Muscle of arm (tissue), 14 donors: ENCODE measurements at places on chromosomes 16 and 17. TPM values are rescaled to one million over a fixed set of nuclear protein-coding genes. Genes with fewer than 3 reads are reported as not detected.

- DNase-seq, result peak; percentile 69
Measured at GRCh38 chr17:73401911-73402310, 90.1 kb upstream of the CDC42EP4 start.

Gene ALDOC
- polyA plus RNA-seq, result 7.5 TPM

- no peak for DNase-seq
Measured at GRCh38 chr16:49355933-49356665, 17.5 kb upstream of the C16orf78 start.

- no peak for DNase-seq
Measured at GRCh38 chr17:12993631-12994030, 24.2 kb downstream of the ELAC2 start.

DNA sequence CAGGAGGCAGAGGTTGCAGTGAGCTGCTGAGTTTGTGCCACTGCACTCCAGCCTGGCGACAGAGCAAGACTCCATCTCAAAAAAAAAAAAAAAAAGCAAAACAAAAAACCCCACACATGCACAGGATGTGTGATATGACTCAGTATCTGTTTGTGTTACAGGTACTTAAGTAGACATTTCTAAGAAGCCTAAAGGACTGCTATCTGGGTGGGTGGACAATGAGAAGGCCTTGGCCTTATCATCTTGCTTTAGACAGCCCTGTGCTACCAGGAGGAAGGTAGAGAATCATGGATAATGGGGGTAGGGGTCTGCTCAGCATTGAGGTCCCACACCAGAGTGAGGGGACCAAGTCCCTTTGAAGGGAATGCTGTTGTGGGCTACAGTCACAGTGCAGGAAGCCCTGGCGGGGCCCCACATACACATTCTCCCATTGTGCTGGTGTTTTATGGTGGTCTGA, 26.7 kb downstream of the PLD6 start:
- DNase-seq, result no peak

DNA sequence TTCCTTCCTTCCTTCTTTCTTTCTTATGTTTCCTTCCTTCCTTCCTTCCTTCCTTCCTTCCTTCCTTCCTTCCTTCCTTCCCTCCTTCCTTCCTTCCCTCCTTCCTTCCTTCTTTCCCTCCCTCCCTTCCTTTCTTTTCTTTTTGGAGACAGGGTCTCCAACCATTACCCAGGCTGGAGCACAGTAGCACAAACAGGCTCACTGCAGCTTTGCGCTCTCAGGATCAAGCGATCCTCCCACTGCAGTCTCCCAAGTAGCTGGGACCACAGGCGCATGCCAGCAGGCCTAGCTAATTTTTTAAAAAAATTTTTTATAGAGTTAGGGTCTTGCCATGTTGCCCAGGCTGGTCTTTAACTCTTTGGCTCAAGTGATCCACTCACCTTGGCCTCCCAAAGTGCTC, 31.8 kb upstream of the ZKSCAN2 start:
- no peak for DNase-seq

GRCh38 chr16:84633622-84634021, 14.7 kb upstream of the KLHL36 start:
- DNase-seq, result peak; percentile 48

DNA sequence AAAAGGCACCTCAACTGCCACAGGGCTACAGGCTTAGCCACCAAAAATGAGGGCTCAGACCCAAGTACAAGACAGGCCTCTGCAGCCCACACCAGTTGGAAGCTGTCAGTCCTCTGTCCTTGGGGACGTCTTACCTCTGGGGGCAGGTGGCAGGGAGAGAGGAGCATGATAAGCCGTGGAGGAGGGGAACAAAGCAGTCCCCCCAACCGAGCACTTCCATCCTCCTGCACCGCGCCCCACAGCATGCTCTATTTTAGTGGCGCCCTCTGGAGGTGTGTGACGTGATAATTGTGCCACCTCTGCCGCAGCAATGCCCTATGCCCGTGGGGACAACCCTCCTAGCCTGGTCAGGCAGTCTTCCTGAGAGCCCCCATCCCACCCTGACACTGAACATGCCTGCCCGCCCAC, 13.6 kb downstream of the G6PC3 start:
- no peak for DNase-seq

Gene MYH1
- polyA plus RNA-seq, result not detected

- DNase-seq, result no peak
Measured at GRCh38 chr17:66713533-66714042, 121.3 kb upstream of the CACNG5 start.

DNA sequence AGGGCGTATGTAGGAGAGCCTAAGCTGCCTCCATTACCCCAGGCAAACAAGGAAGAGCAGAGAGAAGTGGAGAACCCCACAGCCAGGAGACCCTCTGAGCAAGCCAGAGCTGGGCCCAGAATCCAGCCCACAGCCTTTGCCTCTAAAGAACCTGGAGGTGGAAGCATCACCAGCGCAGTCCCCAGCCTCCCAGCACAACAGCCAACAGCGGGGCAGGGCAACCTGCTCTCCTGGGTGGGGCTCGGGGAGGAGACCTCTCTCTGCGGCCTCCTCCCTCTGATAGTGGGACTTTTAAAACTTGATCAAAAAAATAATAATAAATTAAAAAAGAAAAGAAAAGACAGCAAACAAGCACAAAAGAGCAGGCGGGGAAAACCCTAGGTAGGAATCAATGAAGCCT, 45.9 kb downstream of the AXIN2 start:
- DNase-seq, result no peak

Gene CMTM4
- polyA plus RNA-seq, result 18.7 TPM

Gene DCAF7
- 52.1 TPM for polyA plus RNA-seq

Gene RFNG
- polyA plus RNA-seq, result 28.7 TPM

- DNase-seq, result no peak
Measured at GRCh38 chr17:76546556-76547182, 6.8 kb downstream of the PRCD start.

Gene CDRT15
- polyA plus RNA-seq, result 0.18 TPM

DNA sequence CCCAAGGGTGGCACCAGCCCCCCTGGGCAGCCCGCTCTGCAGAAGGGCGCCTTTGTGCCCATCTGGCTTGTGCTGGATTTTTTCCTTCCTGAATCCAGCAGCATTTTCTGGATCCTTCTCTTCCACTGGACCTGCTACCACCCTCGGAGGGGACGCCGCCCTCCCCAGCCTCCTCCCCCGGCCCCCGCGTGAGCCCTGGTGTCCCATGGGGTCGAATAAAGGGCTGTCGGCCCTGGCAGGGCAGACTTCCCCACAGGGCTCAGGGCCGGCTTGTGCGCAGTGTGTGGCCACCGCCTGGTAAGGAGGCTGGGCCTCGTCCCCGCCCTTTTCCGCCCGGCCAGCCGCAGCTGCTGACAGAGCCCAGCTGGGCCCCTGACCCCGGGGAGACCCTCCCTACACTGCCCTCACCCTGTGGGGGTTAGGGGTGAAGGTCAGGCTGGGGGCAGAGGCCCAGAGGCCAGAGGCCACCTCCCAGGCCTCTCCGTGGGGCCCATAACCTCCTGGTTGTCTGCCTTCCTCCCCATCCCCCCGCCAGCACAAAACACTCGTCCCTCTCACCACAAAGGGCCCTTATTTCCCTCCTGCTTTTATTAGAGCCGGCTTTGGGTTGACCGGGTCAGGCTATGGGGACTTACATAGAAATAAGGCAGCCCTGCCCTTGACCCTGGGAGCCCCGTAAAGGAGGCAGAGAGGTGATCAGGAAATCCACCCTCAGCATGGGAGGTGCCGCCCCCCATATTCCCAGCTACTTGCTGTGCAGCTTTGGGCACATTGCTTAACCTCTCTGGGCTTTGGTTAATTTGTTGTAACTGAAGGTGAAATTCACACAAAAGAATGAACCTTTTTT, 179.3 kb upstream of the CIBAR2 start:
- DNase-seq, result no peak

GRCh38 chr17:60506312-60506711, 19.7 kb downstream of the APPBP2 start:
- no peak for DNase-seq

DNA sequence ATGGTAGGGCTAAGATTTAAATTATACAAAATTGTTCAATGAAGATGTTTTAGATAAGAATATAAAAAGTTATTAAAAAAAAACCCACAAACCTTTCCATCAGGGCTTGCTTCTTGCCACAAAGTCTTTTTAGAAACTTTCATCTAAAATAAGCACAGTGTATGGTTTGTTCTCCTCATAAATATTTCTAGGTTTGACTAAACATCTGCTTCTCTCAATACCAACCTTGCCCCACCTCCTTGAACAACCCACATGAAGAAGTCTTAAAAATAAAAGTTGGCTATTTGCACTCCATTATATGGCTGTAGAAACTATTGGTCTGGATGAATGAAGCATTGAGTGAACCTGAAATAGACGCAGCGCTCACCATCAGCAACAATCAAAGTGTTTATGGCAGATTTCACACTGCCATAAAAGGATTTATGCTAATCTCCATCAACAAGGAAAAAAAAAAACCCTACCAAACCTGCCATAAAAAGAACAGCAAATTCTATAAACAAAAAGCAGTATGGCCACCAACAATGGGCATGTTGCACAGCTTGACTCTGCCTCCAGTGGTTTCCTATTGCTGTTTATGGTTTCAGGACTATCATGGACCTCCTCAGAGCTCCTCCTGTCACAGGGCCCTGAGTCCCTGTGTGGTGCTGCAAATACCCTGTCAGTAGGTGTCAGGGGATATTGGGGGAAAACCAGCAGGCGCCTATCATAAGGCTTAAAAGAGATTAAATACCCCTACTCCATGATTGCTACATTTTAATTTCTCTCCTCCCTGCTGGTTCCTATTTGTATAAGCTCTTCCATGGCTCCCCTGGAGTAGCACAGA, 37.6 kb downstream of the SNX11 start:
- no peak for DNase-seq

Gene FBXO39
- polyA plus RNA-seq, result 0.15 TPM

DNA sequence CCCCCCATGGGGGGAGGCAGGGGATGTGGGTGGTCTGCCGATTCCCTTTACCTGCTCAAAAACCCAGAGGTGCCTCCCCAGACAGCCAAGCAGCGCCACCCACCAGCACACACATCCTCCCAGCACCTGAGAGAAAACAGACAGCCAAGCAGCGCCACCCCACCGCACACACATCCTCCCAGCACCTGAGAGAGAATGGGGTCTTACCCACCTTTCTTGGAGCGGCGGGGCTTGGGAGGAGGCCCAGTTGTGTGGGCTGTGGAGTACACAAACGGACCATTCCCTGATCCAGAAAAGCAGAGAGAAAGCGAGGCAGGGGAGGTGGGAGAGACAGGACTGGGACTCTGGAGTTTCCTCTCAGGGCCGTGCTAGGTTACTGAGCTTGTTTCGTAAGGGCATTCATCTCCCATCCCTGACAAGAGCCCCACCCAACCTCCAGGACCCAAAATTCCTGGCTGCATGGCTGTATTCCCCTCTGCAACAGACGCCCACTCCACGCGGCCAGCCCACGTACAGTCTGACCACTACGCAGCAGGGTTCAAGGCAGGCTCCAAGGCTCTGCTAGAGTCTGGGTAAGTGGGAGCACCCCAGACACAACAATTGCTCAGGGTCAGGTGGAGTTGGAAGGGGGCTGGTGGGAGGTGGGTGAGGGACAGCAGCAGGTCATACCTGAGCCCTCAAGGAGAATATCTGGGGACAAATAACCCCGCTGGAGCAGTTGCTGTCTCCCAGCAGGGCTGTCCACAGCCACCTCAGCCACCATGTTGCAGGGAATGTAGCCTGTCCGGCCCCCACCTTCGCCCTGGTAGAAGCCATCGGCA, 22.3 kb downstream of the TSPOAP1 start:
- DNase-seq, result no peak

DNA sequence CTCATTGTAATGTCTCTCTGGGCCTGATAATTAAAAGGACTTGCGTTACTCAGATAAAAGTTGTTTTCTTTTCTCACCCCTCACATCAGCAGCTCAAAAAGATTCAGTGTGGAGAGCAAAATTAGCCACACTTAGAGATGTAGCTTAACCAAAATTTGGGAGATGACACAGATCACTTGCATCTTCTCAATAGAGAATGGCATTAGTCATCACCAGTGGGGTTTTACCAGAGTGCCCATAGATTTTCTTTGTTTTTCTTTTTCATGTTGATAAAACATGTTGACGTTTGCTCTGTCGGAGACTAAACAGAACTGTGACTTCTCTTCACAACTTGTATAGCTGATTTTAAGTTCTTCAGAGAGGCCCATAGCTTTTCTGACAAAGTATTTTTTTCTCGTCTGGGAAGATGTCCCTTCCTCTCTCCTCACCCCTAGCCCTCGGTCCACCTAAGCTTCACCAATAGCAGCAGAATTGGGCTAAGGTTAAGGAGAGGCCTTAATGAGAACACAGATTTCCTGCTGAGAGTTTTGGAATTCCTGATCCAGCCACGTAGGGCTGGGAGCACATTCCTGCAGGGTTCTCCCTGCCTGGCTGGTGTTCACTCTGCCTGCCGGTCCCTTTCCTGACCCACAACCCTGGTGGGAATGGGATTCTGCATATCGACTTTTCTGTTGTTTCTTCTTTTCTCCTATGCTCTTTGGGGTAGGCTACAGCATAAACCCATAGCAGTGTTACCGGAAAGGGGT, 92.6 kb downstream of the CACNG3 start:
- DNase-seq, result no peak

- DNase-seq, result no peak
Measured at GRCh38 chr16:73615071-73615940, 567.4 kb upstream of the ZFHX3 start.

Gene ZNF23
- 11.3 TPM for polyA plus RNA-seq

DNA sequence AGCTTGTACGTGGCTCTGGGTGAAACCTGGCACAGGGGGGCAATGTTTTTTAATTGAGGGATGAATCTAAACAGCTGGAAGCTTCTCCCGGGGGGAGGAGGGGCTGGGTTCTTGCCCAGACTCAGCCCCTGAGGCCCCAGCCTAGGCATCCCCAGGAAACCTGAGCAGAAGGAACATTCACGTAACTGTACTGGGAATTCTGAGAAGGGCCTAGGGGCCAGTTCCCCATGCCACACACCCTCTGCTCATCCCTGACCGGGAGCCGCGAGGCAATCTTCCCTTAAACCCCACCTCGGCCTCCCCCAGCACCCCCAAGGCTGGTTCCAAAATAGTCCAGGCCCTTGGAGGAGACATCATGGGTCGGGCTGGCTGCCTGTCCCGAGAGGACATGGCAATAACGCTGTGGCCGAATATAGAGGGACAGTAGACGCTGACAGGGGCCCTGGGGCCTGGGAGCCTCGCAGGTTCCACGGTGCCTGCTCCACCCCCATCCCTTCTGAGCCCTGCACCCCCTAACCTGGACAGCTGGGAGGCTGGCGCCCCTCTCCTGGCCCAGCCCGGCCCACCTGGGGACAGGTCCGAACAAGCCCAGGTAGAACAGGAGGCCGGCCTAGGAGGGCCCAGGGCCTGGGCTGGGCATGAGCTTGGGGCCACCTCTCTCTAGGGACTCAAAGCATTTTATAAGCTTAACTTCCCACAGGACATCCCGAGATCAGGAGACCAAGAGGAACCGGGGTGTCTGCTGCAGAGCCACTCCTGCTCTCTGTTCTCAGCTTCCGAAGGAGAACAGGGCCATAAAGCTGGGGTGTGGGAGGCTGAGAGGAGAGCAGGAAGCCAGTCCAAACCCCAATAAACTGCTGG, 83.2 kb upstream of the TOB1 start:
- no peak for DNase-seq
